ENCODE measurements at places on chromosomes 11 and 22.

DNA sequence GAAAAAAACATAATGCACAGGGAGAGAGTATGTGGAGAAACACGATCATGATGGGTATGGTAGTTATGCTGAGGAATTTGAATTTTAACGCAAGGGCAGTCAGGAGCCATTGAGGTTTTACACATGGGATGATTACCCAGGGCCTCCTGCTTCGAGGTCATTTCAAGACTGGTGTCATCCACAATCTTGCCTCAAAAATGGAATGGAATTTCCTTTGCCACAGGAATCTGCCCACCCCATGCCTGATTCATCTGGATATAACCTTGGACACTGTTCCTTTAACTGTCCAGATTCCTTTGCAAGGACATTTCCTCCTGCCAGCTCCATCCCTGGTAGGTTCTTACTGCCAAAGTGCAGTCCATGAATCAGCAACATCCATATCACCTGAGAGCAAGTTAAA, 655.9 kb upstream of the TENM4 start:
- DNase-seq: no peak

DNA sequence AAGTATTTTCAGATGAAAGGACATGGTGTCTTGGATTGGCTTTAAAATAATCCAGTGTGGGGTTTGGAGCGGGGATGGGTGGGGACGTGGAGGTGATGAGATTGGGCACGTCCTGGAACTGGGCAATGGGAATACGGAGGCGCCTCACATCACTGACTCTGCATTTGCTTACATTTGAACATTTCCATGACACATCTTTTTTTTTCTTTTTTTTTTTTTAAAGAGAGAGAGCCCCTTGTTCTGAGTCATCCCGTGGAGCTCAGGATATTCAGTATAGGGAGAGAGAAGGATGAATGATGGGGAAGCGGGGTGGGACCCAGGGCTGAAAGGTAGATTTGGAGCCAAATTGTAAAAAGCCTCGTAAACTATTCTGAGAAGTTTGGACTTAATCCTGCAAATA, 142.7 kb downstream of the FBXO7 start:
- no peak for DNase-seq

- DNase-seq: no peak
These were observed 7.9 kb upstream of the GAB2 start for GRCh38 chr11:78425399-78426070.

DNA sequence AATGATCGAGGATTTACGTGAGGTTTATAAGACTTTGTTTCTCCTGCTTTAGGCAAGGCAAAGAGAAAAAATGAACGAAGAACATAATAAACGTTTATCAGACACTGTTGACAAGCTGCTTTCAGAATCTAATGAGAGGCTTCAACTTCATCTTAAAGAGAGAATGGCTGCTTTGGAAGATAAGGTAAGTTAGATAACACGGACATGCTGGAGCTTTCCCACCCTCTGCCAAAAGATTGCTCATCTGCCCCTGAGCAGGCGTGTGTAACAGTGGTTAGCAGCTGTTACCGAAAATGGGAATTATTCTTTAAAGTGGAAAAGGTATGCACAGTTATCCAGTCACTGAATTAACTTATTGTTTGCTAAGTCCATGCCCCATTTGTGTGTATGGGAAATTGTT, 62.8 kb upstream of the CTTN start:
- DNase-seq: no peak

DNA sequence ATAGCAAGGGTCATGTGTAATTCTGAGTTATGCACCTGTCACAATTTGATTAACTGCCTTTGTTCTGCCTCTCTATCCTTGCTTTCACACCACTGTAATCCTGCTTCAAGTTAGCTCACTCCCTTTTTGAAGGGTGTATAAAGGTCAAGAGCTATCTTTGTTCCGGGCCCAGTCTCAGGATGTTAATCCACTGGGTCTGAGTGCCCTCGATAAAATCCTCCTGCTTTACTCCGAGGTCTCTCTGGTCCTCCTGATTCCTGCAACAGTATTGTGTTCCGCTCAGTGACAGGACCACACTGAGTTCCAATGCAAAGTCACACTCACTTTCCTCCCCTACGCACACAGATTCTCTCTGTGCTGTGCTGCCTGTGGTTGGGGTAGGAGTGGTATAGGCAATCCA, 186.5 kb downstream of the DYNC2H1 start:
- no peak for DNase-seq

DNA sequence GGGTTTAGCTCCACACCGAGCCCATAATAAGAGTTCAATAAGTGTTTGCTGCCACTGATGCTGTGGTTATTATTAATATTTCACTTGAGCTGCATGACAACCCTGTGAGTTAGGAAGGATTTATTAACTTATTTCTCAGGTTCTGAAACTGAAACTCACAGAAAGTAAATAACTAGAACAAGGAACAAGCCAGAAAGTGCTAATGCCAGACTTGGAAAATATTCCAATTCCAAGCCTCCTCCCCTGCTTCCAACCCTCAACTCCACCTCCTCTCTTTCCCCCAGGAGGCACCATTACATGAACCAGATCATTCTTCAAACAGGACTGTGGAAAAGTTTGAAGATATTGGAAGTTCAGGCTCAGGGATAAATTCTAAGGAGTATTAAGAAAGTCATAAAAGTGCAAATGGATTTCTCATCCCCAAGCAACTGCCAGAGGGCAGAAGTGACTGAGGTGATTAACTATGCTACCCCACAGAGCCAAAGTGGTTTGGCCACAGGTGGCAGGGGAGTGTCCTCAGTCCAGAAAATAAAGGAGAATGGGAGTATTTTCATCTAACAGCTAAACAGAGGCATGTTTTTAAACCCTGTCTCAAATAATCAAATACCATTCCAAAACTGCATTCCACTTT, 3.2 kb upstream of the FJX1 start:
- no peak for DNase-seq

- no peak for DNase-seq
These were observed 48.7 kb downstream of the FDX1 start for GRCh38 chr11:110478410-110478809.

GRCh38 chr11:14617241-14618027, 26.2 kb upstream of the PDE3B start:
- no peak for DNase-seq

DNA sequence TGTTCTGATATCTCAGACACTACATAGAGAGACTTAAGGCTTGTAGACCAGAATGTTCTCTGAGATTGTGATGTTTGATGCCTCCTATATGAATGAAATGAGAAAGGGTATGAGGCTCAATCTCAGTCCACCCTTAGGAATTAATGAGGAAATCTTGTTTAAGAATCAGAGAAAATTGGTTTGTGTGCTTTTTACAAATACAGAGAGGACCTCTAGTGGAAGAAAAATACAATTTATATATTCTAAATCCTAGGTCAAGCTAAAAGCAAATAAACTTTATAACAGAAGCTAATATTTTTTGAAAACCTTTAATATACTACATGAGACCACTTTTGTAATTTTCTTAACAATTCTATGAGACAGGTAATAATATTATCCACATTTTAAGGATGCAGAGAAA, 5.0 kb upstream of the OR52H1 start:
- no peak for DNase-seq

- DNase-seq: no peak
These were observed 46.6 kb downstream of the CD6 start for GRCh38 chr11:61018059-61018458.

- no peak for DNase-seq
These were observed 43.6 kb downstream of the XRRA1 start for GRCh38 chr11:74905326-74905725.

GRCh38 chr11:94751786-94752185, 16.4 kb upstream of the AMOTL1 start:
- DNase-seq: no peak

GRCh38 chr11:62390237-62390636, 28.6 kb upstream of the SCGB1A1 start:
- DNase-seq: no peak

DNA sequence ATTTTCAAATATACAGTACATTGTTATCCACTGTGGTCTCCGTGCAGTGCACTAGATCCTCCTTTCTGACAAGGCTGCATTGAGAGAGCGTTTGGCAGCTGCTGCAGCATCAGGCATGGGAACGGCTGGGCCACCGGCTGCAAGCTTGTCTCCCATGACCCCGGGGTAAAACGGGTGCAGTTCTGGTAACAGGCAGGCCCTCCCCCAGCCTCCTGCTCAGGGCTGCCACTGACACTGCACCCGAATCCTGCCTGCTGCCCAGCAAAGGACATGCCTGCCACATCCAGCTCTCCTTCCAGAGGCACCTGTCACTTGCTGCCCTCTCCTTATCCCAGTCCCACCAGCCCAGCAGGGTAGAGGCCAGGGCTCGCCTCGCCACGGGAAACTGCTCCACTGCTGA, 124.5 kb upstream of the TMEM45B start:
- DNase-seq: no peak

DNA sequence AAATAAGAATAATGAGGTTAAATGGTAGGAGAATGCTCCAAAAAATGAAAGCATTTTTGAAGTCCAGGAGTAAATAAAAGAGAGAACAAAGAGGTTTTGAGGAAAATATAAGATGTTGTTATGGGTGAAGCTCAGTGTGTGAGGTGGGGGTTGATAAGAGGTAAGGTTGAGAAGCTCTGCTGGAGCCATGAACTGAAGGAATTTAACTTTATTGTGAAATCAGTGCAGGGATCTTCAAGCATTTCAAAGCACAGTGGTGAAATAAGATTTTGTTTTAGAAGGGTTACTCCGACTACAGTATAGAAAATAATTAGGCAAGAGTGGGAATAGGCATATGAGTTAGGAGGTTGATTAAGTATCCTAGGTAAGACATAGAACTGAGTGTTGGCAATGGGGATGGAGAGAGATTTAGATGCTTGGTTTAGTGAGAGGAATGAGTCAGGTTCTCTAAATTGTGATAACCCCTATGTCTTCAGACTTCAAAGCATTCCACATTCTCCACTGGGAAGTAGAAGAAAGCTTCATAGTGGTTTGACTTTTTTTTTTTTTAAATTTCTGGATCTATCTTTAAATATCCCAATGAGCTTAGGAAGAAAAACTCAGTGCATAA, 403.2 kb downstream of the AASDHPPT start:
- no peak for DNase-seq

DNA sequence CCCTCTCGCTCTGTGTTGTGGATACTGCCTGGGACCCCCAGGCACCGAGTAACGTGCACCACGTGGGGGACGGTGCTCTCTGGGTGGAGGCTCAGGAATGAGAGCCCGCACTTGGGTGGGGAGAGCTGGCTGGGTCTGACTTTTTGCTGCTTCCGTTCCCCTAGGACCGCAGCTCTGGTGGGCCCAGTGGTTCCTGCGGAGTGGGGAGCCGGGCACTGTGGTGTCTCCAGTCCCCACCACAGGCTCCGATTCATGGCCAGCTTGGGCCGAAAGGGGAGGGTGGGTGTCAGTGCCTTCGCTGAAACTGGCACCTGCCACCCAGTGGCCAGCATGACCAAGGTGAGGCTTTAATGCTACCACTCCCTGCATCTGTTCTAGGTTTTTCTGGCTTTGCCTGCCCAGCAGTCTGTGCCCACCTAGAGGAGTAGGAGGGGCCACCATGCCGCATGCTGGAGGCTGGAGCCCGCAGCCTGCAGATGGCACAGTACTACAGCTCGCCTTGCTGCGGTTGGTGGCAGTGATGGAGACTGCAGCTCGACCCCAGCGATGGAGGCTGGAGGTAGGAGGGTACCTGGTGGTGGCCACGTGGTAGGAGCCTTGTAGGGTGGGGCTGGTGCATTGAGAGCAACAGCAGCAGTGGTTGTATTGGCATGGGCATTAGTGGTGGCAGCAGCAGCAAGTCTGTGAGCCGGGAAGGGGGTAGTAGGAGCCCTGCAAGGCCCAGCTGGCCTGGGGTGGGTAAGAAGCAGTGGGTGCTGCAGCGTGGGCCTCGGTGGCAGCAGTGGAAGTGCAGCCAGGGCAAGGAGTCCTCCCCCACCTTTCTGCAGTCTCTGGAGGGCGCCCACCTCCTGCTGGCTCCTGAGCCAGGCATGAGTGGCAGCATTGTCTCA, 118.8 kb upstream of the VPREB1 start:
- no peak for DNase-seq

- no peak for DNase-seq
These were observed 9.6 kb upstream of the TP53I11 start for GRCh38 chr11:44960200-44960845.

- no peak for DNase-seq
These were observed 239.5 kb downstream of the BUD13 start for GRCh38 chr11:116533186-116533825.

DNA sequence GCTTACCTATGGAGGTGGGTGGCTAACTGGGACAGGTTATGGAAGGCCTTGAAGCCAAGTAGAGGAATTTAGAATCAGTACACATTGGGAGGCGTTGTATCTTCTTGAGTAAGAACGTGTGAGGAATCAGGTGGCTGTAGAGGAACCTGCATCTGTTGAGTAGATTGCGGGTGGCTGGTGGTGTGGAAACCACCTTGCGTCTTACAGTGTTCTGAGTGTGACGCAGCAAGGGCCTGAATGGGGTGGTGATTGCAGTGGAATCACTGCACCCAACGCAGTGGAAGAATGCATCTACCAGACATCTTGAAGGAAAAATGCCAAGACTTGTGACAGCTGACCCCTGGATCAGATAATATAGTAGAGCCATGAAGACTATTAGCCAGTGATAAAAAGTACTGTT, 110.8 kb upstream of the NNMT start:
- no peak for DNase-seq

DNA sequence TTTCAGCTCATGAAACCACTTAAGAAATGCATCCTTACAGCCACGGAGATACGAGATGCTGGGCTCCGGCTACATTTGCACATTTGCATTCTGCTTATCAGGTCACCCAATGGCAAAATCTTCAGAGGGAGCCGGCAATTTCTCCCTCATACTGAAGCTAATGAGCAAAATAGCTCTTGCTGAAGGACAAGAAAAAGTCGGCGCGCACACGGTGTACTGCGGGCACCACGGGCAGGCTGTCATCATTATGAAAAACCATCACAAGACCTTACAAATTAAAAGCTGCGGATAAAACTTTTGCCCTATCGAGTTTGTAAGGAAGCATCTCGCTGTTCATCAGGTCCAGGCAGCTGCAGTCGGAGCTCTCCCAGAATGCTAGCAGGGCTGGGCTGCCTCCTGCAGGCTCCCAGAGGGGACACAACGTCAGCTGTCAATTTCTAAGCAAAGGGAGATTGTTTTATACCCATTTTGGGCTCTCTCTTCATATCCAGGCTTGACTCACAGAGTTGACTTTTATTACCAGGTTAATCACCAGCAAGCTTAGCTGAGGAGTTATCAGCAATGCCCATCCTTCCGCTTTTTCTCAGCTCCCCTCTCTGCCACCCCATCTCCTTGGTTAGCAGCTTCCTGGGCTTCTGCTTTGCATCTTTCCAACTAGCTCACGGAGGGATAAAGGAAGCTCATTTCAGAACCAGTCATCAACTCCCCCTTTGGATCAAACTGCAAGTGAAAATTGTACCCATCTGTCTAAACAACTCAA, 375.1 kb downstream of the OPCML start:
- DNase-seq: no peak

All from NK-92 treated with Interleukin-12 subunit alpha and Interleukin-12 subunit beta, amount 100 ng/mL, for 24 hours (cell line).